ENCODE measurements at places on chromosomes 3 and 15.

DNA sequence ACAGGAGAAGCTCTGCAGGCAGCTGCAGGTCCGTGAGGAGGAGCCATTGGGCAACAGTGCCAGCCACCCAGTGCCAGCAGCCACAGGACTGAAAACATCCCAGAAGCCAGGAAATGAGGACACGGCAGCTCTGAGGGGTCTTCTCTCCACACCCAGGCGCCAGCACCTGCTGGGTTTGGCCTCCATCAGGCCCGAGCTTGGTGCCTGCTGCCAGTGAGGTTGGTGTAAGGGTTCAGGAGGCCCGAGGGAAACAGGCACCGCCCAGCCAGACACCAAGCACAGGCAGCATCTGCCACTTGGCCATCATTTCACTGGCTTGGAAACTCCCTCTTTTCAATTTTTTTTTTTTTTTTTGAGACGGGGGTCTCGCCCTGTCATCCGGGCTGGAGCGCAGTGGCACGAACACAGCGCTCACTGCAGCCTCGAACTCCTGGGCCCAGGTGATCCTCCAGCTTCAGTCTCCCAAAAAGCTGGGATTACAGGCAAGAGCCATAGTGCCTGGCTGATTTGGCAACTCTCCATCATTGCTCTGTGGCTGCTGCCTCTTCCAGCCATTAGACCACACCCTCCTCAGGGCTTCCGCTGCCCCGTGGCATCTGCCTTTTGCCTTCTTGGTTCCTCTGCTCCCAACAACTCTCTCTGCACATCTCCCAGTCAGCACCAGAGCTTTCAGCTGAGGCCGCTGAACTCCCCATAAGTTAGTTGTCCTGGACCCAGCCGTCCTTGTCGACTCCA, 1.5 kb upstream of the ITIH3 start:
- DNase-seq = no peak

GRCh38 chr3:23834082-23834870, 28.5 kb downstream of the UBE2E1 start:
- no peak for DNase-seq

DNA sequence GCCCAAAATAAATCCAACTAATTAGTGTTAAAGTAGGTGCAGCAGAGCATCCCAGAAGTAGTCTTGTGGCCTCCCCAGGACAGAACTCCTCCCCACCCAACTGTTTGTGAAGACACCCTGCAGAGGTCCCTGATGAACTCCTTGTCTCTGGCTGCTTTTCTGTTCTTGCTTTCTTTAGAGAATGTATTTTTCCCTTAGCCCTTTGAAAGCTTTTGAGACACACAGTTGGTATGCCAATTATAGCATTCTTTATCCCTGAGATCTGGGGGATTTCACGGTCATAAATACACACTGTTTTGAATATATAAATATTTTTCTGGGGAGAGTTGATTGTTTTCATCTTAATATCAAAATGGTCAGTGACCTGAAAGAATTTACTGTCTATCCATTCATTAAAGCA, 9.8 kb downstream of the TFG start:
- no peak for DNase-seq

DNA sequence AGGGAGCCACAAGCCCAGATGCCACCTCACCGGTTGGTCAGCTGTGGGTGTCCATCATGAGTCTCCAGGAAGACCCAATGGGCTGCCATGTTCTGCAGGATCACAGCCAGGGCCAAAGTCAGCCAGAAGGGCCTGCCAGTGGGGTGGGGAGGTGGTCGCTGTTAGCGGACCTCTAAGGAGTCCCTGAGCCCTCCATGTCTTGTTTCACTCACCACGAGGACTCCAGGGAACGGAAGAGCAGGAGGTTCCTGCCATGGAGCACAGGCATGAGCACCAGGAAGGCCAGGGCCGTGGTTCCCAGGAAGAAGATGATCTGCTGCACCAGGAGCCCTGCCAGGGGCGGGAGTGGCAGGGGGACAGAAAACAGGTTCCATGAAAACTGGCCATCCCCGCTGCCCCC, 8.6 kb downstream of the ISLR start:
- no peak for DNase-seq

GRCh38 chr3:167992381-167992780, 103.3 kb downstream of the GOLIM4 start:
- no peak for DNase-seq

GRCh38 chr3:24110051-24110450, 165.0 kb downstream of the NR1D2 start:
- DNase-seq = no peak

- DNase-seq = peak; percentile 30
Measured at GRCh38 chr15:81880833-81881232, 165.0 kb downstream of the MEX3B start.

- no peak for DNase-seq
Measured at GRCh38 chr15:48794697-48795134, 16.2 kb downstream of the CEP152 start.

- no peak for DNase-seq
Measured at GRCh38 chr3:77412021-77412438, 372.1 kb downstream of the ROBO2 start.

GRCh38 chr3:123791417-123791816, 92.7 kb downstream of the MYLK start:
- DNase-seq = no peak

DNA sequence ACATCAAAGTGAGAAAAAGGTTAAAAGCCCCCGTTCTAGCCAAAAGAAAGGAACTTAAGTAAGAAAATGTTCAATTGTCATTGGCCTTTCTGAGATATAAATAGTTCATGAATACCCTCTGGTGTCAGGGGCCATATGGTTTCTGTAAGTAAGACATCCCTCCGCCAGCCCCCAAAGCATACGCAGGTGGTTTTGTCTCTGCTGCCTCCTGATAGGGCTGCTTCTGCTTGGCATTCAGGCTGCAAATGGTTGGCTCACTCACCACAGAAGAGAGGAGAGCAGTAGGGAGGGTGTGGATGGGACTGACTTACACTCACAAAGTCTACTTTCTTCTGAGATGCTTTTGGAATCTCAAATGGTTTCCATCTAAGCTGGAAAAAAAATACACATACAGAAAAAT, 29.8 kb downstream of the HGD start:
- DNase-seq = no peak

DNA sequence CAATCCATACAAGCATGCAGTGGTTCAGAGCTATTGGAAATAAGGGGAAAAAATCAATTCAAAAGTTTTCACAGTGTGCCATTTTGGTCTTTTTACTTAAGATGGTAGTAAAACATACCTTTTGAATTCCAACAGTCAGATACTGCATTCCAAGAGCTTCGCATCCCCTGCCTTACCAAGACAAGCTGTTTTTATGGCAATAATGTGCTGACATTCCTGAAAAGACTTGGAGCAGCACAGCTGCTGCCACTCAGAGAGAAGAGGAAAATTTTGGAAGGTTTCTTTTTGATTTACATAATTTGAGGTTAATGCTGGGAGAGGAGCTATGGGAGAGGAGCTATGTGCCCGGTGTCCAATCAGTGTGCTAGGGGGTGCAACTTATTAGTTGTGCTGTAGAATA, 148.3 kb downstream of the FEZF2 start:
- no peak for DNase-seq

- DNase-seq = no peak
Measured at GRCh38 chr3:171099911-171100310, 73.4 kb upstream of the SLC2A2 start.

DNA sequence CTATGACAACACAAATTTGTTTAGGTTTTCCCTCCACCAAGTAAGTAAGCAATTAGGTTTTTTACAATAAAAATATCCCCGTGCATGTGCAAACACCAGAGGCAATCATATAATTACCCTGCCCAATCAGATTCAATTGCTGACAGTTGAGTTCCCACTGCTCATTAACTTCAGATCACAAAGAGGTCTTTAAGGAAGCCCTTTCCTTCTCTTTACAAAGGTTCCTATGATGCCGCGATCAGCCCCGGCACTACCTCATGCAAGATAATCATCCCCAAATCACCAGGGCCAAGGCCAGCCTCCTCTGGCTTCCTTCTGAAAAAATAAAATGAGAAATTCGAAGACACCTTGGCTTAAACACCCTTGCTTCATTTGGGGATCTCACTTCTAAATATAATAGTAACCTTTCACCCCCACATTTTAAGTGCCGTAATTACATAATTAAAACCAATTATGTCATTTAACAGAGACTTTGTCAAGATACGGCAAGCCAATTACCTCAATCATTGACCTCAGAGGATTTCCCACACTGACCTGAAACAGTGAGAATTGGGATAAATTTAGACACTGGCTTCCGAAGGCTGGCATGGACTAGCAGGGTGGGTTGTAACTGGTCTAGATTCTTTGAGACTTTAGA, 121.3 kb upstream of the WNT5A start:
- DNase-seq = no peak

DNA sequence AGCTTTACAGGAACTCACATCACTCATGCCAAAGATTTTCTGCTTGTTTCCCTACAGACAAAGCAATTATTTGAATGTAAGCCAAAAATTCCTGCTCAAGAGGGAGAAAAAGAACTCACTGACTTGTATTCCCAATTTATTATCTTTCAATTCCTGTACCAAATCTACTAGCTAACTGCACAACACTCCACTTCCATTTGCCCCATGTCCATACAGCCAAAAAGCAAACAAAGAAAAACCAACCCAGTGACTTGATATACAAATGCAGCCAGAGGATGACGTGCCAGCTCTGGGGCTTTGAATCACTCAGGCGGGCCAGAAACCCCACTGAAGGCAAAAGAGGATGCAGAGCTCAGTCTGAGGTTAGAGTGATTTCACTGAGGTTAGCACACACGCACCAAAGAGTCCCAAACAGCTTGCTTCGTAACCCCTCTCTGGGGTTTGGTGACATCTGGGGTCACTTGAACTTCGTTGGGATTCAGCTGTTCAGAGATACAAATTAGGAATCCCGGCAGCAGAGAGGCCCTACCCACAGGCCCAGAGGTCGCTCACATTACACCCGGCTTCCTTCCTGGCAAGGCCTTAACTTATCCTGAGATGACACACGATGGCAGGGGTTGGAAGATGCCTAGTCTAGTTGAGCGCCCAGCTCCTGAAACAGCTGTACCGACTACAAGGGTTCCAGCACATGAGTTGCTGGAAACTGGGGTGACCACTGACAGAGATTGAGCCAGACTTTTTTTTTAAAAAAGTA, 1.6 kb downstream of the RFTN1 start:
- DNase-seq = no peak

GRCh38 chr3:68249265-68249664, 594.9 kb upstream of the SUCLG2 start:
- DNase-seq = no peak

GRCh38 chr3:175073219-175073905, 214.2 kb downstream of the NAALADL2 start:
- no peak for DNase-seq

DNA sequence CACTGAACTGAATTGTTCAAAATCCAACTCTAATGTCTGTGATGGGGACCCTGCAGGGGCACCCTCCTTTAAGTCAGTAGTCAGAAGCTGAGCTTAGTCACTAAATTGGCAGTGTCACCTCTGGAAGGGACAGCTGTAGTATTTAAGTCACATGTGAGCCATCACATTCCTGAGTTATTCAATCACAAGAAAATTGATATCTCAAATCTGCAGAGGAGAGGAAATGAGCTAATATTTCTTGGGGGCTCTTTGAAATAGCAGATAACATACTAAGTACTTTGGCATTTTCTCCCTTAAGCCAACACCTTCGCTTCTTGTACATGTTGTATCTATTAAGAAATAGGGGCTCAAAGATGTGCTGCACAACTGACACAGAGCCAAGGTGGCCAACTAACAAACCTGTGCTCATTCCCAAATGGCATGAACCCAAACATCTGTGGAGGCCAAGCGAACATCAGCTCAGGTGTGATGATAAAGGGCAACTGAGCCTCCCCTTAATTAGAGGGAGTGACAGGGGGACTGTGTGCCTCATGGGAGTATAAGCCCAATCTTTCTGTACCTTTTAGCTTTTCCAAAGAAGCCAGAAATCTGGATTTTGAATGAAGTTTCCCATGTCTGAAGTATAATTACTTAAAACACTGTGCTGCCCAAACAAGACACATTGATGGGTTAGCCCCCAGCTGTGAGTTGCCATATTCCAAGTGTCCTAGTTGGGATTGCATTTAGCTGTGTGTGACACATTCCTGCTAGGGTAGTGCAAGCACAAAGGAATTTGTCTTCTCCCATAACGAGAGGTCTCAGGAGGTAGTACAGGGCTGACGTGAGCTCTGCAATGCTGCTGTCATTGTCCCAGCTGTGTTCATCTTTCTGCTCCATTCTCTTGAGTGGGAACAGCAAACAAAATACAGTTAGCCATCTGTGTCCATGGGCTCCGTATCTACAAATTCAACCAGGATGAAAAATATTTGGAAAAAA, 63.3 kb downstream of the ABHD5 start:
- peak; percentile 71 for DNase-seq

- no peak for DNase-seq
Measured at GRCh38 chr3:168608926-168609325, 513.2 kb upstream of the GOLIM4 start.

GRCh38 chr3:60983906-60984305, 267.3 kb downstream of the FHIT start:
- DNase-seq = no peak

- peak; percentile 52 for DNase-seq
Measured at GRCh38 chr3:153069598-153070510, 92.2 kb upstream of the RAP2B start.

GRCh38 chr3:126965526-126966080, 17.3 kb upstream of the PLXNA1 start:
- DNase-seq = no peak

GRCh38 chr15:77768521-77769078, 135.9 kb upstream of the LINGO1 start:
- DNase-seq = no peak

- DNase-seq = no peak
Measured at GRCh38 chr3:194045289-194045688, 90.7 kb upstream of the HES1 start.

DNA sequence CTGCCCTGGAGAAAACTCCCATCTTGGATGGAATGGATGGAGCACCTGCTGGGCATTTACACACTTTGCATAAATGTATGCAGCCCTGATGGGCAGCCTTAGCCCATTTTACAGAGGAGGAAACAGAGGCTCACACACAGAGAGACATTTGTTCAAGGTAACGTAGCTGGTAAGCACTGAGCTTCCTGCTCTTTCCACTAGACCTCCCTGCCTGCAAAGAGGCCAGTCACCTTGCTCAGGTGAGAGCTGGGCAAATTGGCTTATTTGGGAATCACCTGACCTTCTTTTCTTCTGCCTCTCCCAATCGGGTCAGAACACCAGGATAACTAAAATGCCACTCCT, 51.4 kb upstream of the FLNB start:
- DNase-seq = no peak

GRCh38 chr3:76134166-76134565, 348.8 kb upstream of the ZNF717 start:
- DNase-seq = no peak

- peak; percentile 99 for DNase-seq
Measured at GRCh38 chr15:63250312-63250965, 27.0 kb upstream of the APH1B start.

DNA sequence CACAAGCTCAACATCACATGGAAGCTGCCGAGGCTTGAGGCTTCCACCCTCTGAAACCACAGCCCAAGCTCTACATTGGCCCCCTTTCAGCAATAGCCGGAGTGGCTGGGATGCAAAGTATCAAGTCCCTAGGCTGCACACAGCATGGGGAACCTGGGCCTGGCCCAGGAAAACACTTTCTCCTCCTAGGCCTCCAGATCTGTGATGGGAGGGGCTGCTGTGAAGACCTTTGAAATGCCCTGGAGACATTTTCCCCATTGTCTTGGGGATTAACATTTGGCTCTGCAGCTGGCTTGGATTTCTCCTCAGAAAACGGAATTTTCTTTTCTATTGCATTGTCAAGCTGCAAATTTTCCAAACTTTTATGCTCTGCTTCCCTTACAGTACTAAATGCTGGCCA, 18.2 kb downstream of the HRG start:
- no peak for DNase-seq
